Activated CD4-positive, alpha-beta T cell treated with anti-CD3 and anti-CD28 coated beads, Interleukin-2, amount 10 ng/mL, durations not matched to agents 24 days and 14 days (primary cell): ENCODE measurements at places on chromosomes 4 and X.

DNA sequence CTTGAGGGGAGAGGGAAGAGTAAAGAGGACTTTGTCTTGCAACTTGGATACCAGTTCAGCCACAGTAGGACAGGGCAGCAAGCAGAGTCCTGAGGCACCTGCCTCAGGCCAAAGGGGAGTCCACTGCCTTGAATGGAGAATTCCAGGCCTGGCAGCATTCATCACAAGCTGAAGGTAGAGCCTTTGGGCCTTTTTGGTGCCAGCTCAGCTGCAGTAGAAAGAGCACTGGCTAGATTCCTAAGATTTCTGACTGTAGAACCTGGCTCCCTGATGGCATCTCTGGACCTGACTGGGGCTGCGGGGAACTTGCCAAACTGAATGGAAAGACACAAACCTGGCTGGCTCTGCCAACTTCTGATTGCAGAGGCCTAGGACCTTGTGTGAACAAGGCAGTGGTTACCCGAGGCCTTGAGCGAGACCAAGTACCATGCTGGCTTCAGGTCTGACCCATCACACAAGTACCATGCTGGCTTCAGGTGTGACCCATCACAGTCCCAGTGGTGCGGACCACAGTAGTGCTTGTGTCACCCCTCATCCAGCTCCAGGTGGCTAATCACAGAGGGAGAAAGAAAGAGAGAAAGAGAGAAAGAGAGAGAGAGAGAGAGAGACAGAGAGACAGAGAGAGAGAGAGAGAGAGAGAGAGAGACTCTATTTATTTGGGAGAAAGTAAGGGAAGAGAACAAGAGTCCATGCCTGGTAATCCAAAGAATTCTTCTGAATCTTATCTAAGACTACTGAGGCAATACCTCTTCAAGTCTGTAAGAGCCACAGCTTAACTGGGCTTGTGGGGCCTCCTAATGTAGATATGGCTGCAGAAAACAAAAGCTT is 137.6 kb upstream of the SPIN4 start:
- DNase-seq: no peak

- no peak for DNase-seq
Measured at GRCh38 chrX:150967786-150968185, 15.3 kb upstream of the HMGB3 start.

- no peak for DNase-seq
Measured at GRCh38 chr4:22850630-22851029, 157.9 kb downstream of the GBA3 start.

DNA sequence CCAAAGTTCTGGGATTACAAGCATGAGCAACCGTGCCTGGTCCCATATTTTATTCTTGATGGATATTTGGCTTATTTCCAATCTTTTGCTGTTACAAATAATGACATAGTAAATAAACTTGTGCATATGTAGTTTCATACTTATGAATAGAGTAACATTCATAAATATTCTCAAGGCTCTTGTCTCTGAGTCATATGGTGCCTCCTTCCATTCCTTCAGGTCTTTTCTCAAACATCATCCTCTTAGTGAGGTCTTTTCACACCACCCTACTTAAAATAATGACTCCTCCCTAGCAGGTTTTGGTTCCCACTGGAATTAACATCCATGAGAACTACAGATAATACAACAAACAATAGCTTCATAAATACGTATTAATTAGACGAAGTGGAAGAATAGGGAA is 416.6 kb downstream of the IQCM start:
- no peak for DNase-seq

- DNase-seq: no peak
Measured at GRCh38 chr4:144280688-144281087, 140.2 kb upstream of the GYPA start.

DNA sequence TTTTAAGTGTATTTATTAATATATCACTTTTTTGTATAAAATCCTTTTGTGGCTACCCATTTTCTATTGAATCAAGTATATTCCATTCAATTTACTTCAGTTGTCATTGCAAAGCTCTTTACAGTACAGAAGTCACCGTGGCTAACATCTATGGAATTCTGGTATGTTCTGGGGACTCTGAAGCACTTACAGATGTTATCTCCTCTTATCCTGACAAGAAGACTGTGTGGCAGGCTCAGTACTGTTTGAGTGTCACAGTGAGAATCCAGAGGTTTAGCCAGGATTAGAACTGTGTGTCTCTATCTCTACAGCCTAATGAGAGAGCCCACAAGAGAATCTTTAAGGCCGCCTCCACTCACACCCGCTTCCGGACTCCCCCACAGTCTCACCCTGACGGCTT is 78.2 kb upstream of the SORBS2 start:
- DNase-seq: no peak

DNA sequence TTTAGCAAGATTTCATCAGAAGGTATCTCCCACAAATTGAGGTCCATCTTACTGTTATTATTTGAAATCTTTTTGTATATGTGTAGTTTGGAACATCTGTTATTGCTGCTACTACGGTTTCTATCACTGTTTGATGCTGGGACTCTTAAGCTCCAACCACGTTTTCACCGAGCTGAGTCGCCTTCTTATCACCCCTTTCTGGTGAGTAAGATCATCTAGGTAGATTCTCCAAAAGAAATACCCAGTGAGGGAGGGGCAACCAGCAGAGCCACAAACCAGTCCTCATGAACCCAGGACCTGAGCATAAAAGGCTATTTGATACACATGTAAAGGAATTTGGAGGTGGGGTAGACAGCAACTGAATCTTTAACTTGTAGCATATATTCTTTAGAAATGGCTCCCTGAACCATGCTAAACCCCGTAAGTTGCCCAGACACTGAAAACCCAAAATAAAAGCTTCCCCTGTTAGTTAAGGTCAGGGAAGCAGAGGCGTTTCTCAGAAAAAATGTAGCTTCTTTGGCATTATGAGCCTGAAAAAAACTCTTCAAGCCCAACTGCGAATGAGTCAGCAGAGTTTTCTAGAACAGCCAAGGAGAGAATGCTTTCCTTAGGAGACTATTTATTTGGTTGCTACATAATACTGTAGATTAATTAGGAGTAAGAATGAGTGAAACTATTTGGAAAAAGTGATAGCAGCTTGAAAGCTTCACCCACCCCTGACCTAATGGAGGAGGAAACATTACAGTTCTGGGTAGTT is 53.8 kb upstream of the ATXN3L start:
- DNase-seq: no peak
